ENCODE measurements at places on chromosomes 4 and X. TPM values are rescaled to one million over a fixed set of nuclear protein-coding genes. Genes with fewer than 3 reads are reported as not detected.

The GPRASP2 gene
- 13.2 TPM for total RNA-seq

The TDO2 gene
- 0.05 TPM for total RNA-seq

The MAN2B2 gene
- 31.8 TPM for total RNA-seq

The LNX1 gene
- total RNA-seq: 1.7 TPM

The CDKL5 gene
- total RNA-seq: 9.3 TPM

The COL25A1 gene
- not detected for total RNA-seq

The PDGFC gene
- total RNA-seq: 133 TPM

The DDX53 gene
- total RNA-seq: not detected

The NELFA gene
- 10.2 TPM for total RNA-seq

The CISD2 gene
- total RNA-seq: 38.6 TPM

The ADGRG2 gene
- not detected for total RNA-seq

The ACOT9 gene
- total RNA-seq: 51.2 TPM

The CABS1 gene
- not detected for total RNA-seq

The PABPC4L gene
- 1.0 TPM for total RNA-seq

The CD38 gene
- 0.52 TPM for total RNA-seq

The MSANTD1 gene
- total RNA-seq: 0.99 TPM

The HGFAC gene
- total RNA-seq: 0.25 TPM

The SLC10A6 gene
- total RNA-seq: 0.10 TPM

The PRRG1 gene
- 83.3 TPM for total RNA-seq

The RHOH gene
- total RNA-seq: not detected

The NUDT11 gene
- total RNA-seq: 3.3 TPM

The MAGEA8 gene
- total RNA-seq: not detected

The RNF128 gene
- 33.7 TPM for total RNA-seq

The SHROOM2 gene
- total RNA-seq: 6.1 TPM

The NKRF gene
- total RNA-seq: 16.6 TPM

The RAB40A gene
- 0.25 TPM for total RNA-seq

The IQSEC2 gene
- 8.2 TPM for total RNA-seq

The AGA gene
- 69.9 TPM for total RNA-seq

The OTUD6A gene
- not detected for total RNA-seq

The FANCB gene
- total RNA-seq: 2.0 TPM

The ETDB gene
- total RNA-seq: not detected

The REELD1 gene
- not detected for total RNA-seq
